IMR-90 (cell line): ENCODE measurements at places on chromosomes 7 and 10. TPM values are rescaled to one million over a fixed set of nuclear protein-coding genes. Genes with fewer than 3 reads are reported as not detected.
A peak's percentile ranks its signal among the peaks of the same experiment; 100 is the strongest.

GRCh38 chr7:92765725-92766124, 70.6 kb downstream of the CDK6 start:
- no peak overlapping the region for H3K4me3 ChIP-seq
- no peaks in the 10 kb centered on the region for H3K27me3 ChIP-seq
- H3K36me3 ChIP-seq = peaks cover 4% of the 10 kb centered on the region

The ITGA8 gene
- 0.01 and 0.02 TPM in 2 replicates for polyA plus RNA-seq

DNA sequence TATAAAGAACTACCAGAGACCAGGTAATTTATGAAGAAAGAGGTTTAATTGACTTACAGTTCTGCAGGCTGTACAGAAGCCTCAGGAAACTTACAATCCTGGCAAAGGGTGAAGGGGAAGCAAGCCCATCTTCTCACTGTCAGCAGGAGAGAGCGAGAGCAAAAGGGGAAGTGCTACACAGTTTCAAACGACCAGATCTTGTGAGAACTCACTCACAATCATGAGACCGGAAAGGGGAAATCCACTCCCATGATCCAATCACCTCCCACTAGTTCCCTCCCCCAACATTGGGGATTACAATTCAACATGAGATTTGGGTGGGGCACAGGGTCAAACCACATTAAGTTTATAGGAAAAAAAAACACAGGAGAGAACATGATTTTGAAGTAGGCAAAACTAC, 222.1 kb upstream of the SHH start:
- no peak overlapping the region for H3K4me3 ChIP-seq
- no peaks in the 10 kb centered on the region for H3K4me1 ChIP-seq
- H3K27ac ChIP-seq = no peak overlapping the region
- H3K27me3 ChIP-seq = no peaks in the 10 kb centered on the region
- no peak for DNase-seq

GRCh38 chr10:110405380-110405779, 92.3 kb upstream of the DUSP5 start:
- peaks cover 21% of the 10 kb centered on the region for H3K4me1 ChIP-seq
- H3K27me3 ChIP-seq = no peaks in the 10 kb centered on the region
- DNase-seq = no peak
- H3K4me3 ChIP-seq = no peak overlapping the region

The AGR2 gene
- not detected in 2 replicates for polyA plus RNA-seq

The MLXIPL gene
- not detected in 2 replicates for polyA plus RNA-seq

DNA sequence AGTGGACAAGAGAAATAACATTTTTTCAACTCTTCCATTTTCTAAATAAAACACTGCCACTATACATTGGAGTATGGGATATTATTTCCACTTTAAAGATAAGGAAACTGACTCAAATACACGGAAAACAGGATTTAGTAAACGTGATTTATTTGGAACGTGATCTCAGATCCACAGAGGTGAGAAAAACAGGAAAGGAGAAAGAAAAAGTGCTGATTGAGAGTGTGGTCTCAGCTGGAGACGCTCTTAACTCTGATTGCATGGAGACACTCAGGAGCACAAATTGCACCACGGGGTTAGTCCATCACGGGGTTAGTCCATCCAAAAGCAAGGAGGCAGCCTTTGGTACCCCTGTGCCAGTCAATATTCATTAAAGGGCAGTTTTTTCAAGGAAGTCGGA, 142.5 kb downstream of the GNAT3 start:
- H3K27ac ChIP-seq = no peak overlapping the region
- peaks cover 2% of the 10 kb centered on the region for H3K4me1 ChIP-seq
- no peaks in the 10 kb centered on the region for H3K27me3 ChIP-seq

DNA sequence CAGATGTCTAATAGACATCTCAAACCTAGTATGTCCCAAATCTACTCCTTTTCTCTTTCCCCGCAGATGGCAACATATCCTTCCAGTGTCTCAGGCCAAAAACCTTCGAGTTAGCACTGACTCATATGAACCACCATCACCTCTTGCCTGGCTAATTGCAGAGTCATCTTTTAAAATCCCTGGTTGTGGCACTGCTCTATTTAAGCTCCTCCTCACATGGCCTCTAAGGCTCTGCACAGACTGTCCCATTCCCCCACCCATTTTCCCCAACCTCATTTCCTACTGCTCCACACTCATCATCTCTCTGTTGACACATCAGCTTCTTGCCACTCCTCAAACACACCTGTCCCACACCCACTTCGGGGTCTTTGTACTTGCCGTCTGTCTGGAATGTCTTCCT, 16.8 kb upstream of the HBP1 start:
- no peak overlapping the region for H3K4me3 ChIP-seq
- H3K27me3 ChIP-seq = no peaks in the 10 kb centered on the region
- no peak overlapping the region for H3K27ac ChIP-seq
- peak; percentile 74 for DNase-seq
- H3K4me1 ChIP-seq = peaks cover 6% of the 10 kb centered on the region
- H3K36me3 ChIP-seq = no peaks in the 10 kb centered on the region

DNA sequence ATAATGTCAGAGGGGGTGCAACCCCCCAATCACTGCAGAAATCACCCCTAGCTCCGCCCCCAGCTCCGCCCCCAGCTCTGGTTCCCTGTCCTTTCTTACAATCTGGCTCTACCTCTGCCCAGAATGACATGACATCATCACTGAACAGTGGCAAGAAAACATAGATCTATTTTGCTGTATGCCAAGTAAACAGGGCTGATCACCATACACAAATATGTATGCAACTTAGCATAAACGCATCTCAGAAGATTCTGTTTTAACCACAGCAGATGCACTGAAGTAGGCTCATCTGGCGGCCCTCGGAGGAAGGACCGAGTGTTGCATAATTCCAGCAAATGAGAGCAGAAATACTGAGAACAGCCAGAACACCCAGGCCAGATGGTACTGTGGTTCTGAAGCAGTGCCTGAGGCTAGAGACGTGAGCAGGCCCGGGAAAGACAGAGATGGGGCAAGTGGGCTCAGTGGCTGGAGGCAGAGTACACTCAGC, 293.3 kb upstream of the KLF14 start:
- DNase-seq = peak; percentile 67
- H3K27me3 ChIP-seq = no peaks in the 10 kb centered on the region
- H3K4me3 ChIP-seq = no peak overlapping the region
- no peak overlapping the region for H3K27ac ChIP-seq
- peaks cover 5% of the 10 kb centered on the region for H3K36me3 ChIP-seq
- H3K4me1 ChIP-seq = peaks cover 4% of the 10 kb centered on the region; the same call in 1 of the 2 replicates

The C7orf57 gene
- not detected in 2 replicates for polyA plus RNA-seq

The ACHE gene
- polyA plus RNA-seq = 0.41 and 0.65 TPM in 2 replicates
